ENCODE measurements at places on chromosomes 2 and 18. TPM values are rescaled to one million over a fixed set of nuclear protein-coding genes. Genes with fewer than 3 reads are reported as not detected.

Gene FAM168B
- 74.9 TPM for total RNA-seq

Gene MOB1A
- total RNA-seq: 88.2 TPM

Gene MLPH
- 10.3 TPM for total RNA-seq

Gene TBR1
- total RNA-seq: not detected

Gene PLEKHM3
- 4.5 TPM for total RNA-seq

Gene GAL3ST2
- 0.73 TPM for total RNA-seq

Gene UGT1A5
- total RNA-seq: not detected

Gene ASPRV1
- 1.1 TPM for total RNA-seq

Gene KCNIP3
- total RNA-seq: 2.1 TPM

Gene TMEM247
- not detected for total RNA-seq

Gene HOXD3
- not detected for total RNA-seq

Gene TLX2
- 0.26 TPM for total RNA-seq

Gene HOXD9
- not detected for total RNA-seq

Gene CAPN14
- total RNA-seq: 0.11 TPM

Gene GDF7
- total RNA-seq: 0.55 TPM

Gene APCDD1
- 5.3 TPM for total RNA-seq

Gene REV1
- total RNA-seq: 31.1 TPM

Gene C1QL2
- total RNA-seq: 0.55 TPM

Gene NOSTRIN
- not detected for total RNA-seq

Gene NTSR2
- total RNA-seq: not detected

Gene GALNT5
- 0.34 TPM for total RNA-seq

Gene REG3A
- not detected for total RNA-seq

Gene CCDC121
- total RNA-seq: 1.9 TPM

Gene SPR
- total RNA-seq: 13.0 TPM

Gene APLF
- 3.9 TPM for total RNA-seq

Gene AQP12B
- total RNA-seq: not detected

Gene LYG2
- total RNA-seq: not detected

Gene IL1A
- total RNA-seq: 0.42 TPM

Gene NETO1
- 33.1 TPM for total RNA-seq

Gene TWSG1
- total RNA-seq: 18.3 TPM

Gene SIX3
- total RNA-seq: 6.6 TPM

Gene CRYGC
- total RNA-seq: not detected

Gene UGT1A9
- total RNA-seq: not detected

Gene SATB2
- total RNA-seq: 22.1 TPM

Gene ALPG
- 0.94 TPM for total RNA-seq
